ENCODE measurements at places on chromosomes 11 and 22.

GRCh38 chr11:71451596-71452198 is 1.3 kb upstream of the NADSYN1 start:
- peak; percentile 55 for DNase-seq

- DNase-seq: no peak
Observed at GRCh38 chr11:117205211-117205818, 6.1 kb downstream of the TAGLN start.

GRCh38 chr11:107928046-107928766 is at the start of gene RAB39A:
TSS of gene RAB39A (plus strand) at chr11:107928448. CDS start at chr11:107928569, 121 bp downstream.
- peak; percentile 99 for DNase-seq

DNA sequence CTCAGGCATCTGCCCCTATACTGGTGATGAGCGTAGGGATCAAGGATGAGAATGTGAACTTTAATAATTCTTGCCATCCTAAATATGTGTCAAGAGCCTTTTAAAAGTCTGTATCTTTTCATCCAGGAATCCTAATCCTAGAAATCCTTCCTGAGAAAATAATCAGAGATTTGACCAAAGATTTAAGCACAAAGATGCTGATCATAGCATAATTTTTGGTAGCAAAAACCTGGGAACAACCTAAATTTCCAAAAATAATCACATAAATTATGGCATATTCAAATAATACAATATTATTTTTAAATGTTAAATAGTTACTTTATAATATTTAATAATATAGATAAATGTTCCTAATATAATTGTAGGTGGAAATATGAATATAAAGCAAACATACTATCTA is 76.1 kb downstream of the SERGEF start:
- no peak for DNase-seq

GRCh38 chr11:32137263-32137662 is 46.4 kb downstream of the RCN1 start:
- DNase-seq: peak; percentile 7
